ENCODE measurements at places on chromosomes 2 and 18. TPM values are rescaled to one million over a fixed set of nuclear protein-coding genes. Genes with fewer than 3 reads are reported as not detected.

- H3K4me1 ChIP-seq = no peaks in the 10 kb centered on the region
- H3K36me3 ChIP-seq = no peaks in the 10 kb centered on the region
- no peaks in the 10 kb centered on the region for H3K27me3 ChIP-seq
- H3K4me3 ChIP-seq = no peak overlapping the region
Observed at GRCh38 chr2:3005859-3006501, 371.6 kb downstream of the EIPR1 start.

DNA sequence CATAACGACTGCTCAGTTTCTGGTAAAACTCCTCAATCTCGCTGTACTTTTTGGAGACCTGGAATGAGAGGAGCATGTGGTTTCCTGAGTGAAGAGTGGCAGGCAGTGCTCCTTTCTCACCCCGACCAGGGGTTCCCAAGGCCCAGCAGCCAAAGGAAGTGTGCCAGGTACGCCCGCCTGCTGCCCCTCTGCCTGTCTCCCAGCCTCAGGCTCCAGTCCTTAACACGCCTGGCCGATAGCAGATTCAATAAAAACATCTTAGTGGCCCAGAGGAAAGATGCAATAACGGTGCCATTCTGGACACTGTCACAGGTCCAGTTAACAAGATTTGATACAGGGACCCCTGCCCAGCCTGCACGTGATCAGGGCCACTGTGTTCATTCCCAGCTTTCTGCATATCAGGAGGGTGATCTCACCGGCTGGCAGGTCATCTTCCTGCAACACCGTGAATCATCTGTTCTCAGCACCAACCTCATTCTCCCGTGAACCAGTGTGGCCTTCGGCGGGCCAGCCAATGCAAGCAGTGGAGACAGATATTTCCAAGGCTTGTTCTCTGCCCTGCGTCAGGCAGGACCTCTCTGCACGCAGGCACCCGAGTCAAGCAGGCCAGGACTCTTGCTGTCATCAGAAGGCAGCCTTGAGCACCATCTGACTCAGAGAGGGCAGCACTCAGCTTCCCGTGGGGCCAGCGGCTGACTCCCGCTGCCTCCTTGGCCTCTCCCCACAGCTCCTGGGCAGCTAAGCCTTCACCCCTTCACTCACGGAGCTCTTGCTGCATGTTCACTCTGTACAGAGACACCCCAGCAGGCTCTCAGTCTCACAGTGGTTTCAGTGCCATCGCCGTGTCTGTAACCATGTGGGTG lies 9.5 kb downstream of the HS1BP3 start:
- H3K27me3 ChIP-seq = no peaks in the 10 kb centered on the region
- DNase-seq = no peak
- H3K36me3 ChIP-seq = peaks cover 57% of the 10 kb centered on the region
- peaks cover 8% of the 10 kb centered on the region for H3K4me1 ChIP-seq

The LIPG gene
- total RNA-seq = 4.2 TPM

The SP140 gene
- total RNA-seq = 11.1 TPM

The IL36G gene
- total RNA-seq = not detected
